Metanephros (tissue), 2 donors: ENCODE measurements at places on chromosomes 16 and 17. TPM values are rescaled to one million over a fixed set of nuclear protein-coding genes. Genes with fewer than 3 reads are reported as not detected.

The TPSD1 gene
- total RNA-seq: not detected

The C16orf96 gene
- 0.12 TPM for total RNA-seq

The NOL11 gene
- total RNA-seq: 43.8 TPM

The ZNF750 gene
- total RNA-seq: 1.5 TPM

The RHBDL1 gene
- 2.6 TPM for total RNA-seq

The BMERB1 gene
- 27.4 TPM for total RNA-seq

The LGALS9C gene
- total RNA-seq: not detected

The KRTAP9-2 gene
- total RNA-seq: not detected

The SPPL2C gene
- total RNA-seq: not detected

The SLC2A4 gene
- total RNA-seq: 19.6 TPM

The WNT3 gene
- 0.82 TPM for total RNA-seq

The NEUROD2 gene
- total RNA-seq: not detected

The MAF gene
- total RNA-seq: 69.1 TPM

The AKTIP gene
- 54.3 TPM for total RNA-seq

The CACNG1 gene
- total RNA-seq: 25.8 TPM

The NHLRC4 gene
- 18.0 TPM for total RNA-seq

The NDRG4 gene
- total RNA-seq: 8.5 TPM

The TEDC2 gene
- total RNA-seq: 10.8 TPM

The SNAI3 gene
- total RNA-seq: 8.2 TPM

The PPM1E gene
- total RNA-seq: 2.2 TPM

The KRT32 gene
- total RNA-seq: not detected

The MYH8 gene
- total RNA-seq: 1,213 TPM

The CES3 gene
- 3.1 TPM for total RNA-seq

The ZSCAN10 gene
- total RNA-seq: 0.12 TPM

The AXIN2 gene
- total RNA-seq: 40.6 TPM

The EFCAB5 gene
- total RNA-seq: 0.82 TPM

The SRP68 gene
- total RNA-seq: 52.5 TPM

The XAF1 gene
- 31.2 TPM for total RNA-seq

The MAPK7 gene
- total RNA-seq: 35.3 TPM

The PRRT2 gene
- total RNA-seq: 14.4 TPM

The CDT1 gene
- 19.7 TPM for total RNA-seq

The KRT25 gene
- not detected for total RNA-seq

The FAM171A2 gene
- total RNA-seq: 24.0 TPM

The CDRT4 gene
- 6.7 TPM for total RNA-seq

The MMP25 gene
- total RNA-seq: 4.4 TPM

The SPATA2L gene
- total RNA-seq: 14.5 TPM

The SPNS3 gene
- 2.7 TPM for total RNA-seq

The CDH11 gene
- 230 TPM for total RNA-seq

The ZFPM1 gene
- 2.8 TPM for total RNA-seq

The KRTAP17-1 gene
- not detected for total RNA-seq

The MMP15 gene
- total RNA-seq: 20.7 TPM

The NUBP1 gene
- total RNA-seq: 21.0 TPM

The SLFN14 gene
- total RNA-seq: 1.8 TPM

The ANKFN1 gene
- total RNA-seq: 1.5 TPM

The FA2H gene
- 3.4 TPM for total RNA-seq
